ENCODE measurements at places on chromosomes 2 and 18. TPM values are rescaled to one million over a fixed set of nuclear protein-coding genes. Genes with fewer than 3 reads are reported as not detected.

Gene LAMA1
- 0.40 TPM for polyA plus RNA-seq

Gene SP140
- 1.5 TPM for polyA plus RNA-seq

Gene LRRTM1
- polyA plus RNA-seq: 1.4 TPM

Gene RBKS
- 19.8 TPM for polyA plus RNA-seq

Gene VAPA
- polyA plus RNA-seq: 229 TPM

GRCh38 chr2:143684551-143685320 is 555.5 kb downstream of the ARHGAP15 start:
- DNase-seq: no peak

DNA sequence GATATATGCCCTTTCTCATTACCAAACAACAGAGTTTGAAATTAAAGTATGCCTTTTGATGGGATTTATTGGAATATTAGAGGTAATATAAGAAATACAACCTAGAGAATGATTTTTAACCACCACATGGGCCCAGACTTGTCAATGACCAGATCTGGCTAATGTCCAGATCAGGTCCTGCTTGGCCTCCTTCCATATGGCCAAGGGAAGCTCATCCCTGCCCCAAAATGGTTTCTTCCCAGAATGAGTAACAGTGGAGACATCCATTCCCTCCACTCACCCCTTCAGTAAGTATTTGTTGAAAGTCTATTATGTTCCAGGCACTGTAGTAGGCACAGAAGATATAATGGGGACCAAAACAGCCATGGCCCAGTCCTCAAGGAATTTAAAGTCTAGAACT is 54.9 kb downstream of the ANTXR1 start:
- no peak for DNase-seq

DNA sequence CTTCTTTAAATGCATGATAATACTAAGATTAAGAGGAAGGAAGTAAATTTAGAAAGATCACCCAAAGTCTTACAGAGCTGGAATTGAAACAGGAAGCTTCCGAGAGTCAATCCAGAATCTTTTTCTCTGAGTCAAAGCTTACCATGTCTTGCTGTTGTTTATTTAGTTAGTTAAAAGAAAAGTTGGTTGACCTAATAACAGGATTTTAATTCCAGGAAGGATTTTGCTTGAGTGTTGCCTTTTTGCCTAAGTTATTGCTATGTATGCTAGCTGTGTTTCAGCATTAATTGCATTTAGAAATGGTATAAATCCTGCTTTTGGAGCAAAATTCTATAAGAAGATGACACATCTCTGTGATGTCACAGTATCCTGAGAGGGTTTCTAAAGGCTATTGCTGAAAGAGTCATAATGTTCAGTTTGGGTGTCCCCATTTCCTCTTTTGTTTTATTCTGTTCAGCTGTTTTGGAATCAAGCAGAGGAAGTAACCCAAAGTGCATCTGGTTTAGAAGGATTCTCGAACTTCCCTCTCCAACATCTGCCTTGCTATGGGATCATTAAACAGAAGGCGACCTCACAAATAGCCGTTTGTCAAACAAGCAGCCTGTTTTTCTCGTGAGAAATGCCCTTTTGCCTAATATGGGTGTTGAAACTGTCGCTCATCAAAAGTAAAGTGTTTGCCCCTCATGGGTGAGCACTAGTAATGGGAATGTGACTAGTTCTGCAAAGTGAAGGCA is 271.5 kb upstream of the MMADHC start:
- no peak for DNase-seq

DNA sequence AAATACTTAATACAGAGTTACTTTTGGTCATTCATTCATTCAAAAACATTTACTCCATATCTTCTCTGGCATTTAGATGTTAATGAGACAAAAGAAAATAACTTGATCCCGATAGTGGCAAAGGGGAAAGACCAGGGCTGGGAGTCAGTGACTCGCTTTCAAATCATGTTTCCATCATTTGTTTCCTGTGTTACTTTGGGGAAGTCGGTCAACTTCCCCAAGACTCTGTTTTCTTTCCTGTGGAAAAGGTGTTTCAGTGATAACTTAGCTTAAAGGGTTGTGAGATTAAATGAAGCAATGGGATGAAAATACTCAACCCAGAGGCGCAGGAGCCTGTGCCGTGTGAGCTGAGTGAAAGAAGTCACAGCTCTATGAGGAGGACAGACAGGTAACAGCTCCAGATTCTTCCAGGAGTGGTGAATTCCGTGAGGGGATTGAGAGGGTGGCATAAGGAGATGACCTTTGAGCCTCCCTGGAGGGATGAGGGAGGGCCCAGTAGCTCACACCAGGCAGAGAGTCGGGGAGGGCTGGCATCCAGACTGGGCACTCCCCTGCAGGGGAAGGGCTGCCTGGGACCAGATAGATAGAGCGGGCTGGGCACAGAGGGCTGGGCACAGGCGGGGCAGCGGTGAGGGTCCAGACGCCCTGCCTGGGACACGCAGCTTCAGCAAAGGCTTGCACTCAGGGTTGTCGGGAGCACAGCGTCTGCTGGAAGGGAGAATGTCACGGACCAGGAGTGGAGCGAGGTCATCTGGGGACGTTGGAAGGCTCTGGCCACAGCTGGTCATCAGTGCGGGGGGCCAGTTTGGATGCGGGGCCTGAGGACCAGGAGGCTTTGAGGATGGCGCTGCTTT is 70.1 kb downstream of the TSHZ1 start:
- peak; percentile 35 for DNase-seq

DNA sequence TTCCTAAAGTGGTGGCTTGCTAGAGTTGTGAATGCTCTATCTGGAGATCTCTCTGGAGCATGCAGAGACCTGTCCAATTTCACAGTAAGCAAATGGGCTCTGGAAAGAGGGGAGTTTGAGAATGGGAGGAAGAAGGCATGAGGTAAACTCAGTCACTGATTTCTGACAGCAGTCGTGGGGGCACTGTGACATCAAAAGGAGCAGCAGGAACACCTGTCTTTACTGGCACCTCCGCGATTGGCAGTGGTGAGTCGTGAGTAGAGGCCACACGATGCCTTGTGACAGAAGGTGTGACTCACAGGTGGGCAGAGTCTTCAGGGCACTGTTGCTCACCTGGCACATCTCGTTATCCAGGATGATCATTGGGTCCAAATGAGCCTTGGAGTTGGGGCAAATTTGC is 38.8 kb upstream of the CAVIN2 start:
- DNase-seq: peak; percentile 36

DNA sequence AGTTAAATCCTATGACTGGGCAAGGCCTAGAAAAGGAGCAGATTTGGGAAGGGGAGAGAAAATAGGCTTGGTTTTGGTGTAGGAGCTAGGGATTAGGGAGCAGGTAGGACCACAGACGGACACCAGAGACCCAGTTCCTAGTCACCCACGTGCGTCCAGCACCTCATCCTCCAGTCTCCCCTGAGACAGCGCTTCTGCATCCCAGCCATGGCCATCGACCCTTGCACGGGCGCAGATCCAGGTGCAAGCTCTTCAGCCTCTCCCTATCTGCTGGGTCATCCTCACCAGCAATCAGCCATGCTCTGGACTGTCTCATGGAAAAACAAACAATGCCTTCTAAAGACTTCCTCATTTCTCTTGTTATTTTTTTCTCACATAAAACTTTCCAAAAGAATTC is 246.8 kb upstream of the RAB6C start:
- no peak for DNase-seq

- DNase-seq: peak; percentile 54
Measured at GRCh38 chr2:119760956-119761275, 1.2 kb downstream of the PTPN4 start.
